ENCODE measurements at places on chromosomes 13 and 19.

- no peak for DNase-seq
These were observed 21.0 kb upstream of the HOMER3 start for GRCh38 chr19:18961767-18962620.

- no peak for DNase-seq
These were observed 310.4 kb downstream of the SPRY2 start for GRCh38 chr13:80030491-80030890.

DNA sequence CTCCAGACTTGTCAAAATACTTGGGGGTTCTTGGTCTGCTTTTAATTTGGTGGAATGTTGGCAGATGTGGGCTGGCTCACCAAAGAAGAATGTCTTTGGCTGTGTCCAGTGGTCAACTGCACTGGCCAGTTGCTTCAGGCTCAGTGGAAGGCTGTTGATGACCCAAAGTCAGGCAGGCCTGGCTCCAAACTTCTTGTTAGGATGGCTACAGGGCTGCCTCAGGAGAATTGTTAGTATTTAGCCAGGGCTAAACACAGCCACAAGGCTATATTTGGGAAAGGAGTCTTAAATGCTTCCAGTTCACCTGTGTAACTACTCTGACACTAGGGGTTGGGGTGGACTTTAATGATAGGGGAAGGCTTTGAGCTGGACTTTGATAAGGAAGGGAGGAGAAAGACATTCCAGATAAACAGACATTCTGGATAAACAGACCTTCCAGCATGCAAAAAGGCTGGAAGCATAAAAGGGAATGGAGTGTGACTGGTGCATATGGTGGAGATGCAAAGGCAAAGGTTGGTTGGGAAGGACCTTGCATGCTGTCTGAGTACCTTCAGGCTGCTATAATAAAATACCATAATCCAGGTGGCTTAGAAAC lies 116.8 kb downstream of the FOXO1 start:
- no peak for DNase-seq

GRCh38 chr19:48990400-48990799 lies 2.7 kb downstream of the GYS1 start:
- no peak for DNase-seq

GRCh38 chr13:97780486-97780885 lies 173.0 kb upstream of the IPO5 start:
- DNase-seq, result no peak

- no peak for DNase-seq
These were observed 11.6 kb upstream of the DCLK1 start for GRCh38 chr13:36142735-36143134.

GRCh38 chr19:49231804-49232203 lies 74.2 kb downstream of the TRPM4 start:
- DNase-seq, result peak; percentile 13

DNA sequence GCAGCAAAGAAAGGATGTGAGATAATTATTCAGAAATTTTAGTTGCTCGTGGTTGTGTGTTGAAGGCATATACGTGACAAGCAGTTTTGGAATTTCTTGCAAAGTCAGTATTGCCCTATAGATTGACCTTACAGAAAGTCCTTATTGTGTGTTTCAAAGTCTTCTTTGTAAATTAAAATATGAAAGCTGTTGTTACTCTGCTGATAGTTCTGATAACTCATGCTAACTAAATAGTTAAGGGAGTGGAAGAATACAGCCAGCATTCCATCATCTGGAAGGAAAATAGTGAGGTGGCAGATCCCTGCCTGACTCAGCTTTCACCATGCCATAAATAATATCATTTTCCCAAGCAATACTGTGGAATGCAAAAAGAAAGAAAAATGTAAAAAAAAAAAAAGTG lies 27.2 kb downstream of the WASF3 start:
- DNase-seq, result no peak

GRCh38 chr13:77291774-77292173 lies 35.1 kb downstream of the MYCBP2 start:
- DNase-seq, result no peak

GRCh38 chr19:6087074-6087571 lies 23.2 kb downstream of the RFX2 start:
- no peak for DNase-seq

DNA sequence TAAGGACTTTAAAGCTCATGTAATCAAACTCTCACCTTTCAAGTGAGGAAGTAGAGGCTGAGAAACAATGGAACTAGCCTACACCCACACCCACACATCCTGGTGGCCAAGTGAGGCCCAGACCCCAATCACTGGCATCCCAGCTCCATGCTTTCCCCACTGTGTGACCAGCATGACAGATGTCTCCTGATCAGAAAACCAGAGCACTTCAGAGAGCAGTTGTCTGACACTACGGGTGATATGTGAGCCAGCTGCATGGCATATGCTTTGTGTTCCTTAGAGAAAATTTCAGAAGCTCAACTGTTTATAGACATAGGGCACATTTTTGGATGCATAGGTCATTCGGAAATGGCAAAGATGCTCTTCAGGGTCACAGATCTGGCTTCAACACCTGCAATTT lies 315.2 kb downstream of the NDFIP2 start:
- DNase-seq, result no peak

DNA sequence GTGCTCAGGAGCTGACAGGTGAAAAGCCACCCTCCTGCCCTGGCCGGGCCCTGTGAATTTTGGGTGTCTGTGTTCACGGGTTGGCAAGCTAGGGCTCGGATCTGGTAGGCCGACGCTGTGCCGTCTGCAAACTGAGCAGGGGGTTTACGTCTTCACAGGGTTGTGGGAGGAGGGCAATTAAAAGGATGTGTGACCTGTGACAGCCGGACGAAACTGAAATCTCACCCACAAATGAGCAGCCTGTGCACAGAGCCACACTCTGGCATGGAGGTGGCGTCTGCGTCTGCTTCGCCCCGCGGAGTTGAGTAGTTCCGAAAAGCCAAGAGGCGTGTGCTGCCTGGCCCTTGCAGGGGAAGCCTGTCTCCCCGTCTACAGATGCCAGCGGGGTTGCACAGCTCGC lies 117.3 kb downstream of the KDM4B start:
- DNase-seq, result no peak

DNA sequence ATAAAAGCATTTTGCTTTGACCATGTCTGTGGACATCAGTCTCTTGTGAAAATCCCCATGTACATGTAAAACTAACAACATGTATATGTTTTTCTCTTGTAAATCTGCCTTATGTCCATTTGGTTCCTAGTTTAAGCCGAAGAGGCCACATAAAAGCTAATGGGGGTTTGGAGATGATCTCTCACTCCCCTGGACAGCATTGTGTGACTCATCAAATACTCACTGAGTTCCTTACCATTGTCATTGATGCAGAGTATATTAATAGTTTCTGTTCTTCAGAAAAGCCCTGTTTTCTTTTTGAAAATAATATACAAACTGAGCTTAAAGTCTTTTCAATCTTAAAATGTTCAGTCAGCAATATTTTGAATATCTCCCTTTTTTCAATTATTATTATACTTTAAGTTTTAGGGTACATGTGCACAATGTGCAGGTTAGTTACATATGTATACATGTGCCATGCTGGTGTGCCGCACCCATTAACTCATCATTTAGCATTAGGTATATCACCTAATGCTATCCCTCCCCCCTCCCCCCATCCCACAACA lies 536.7 kb upstream of the HTR2A start:
- no peak for DNase-seq

GRCh38 chr19:56596676-56597075 lies 1.6 kb downstream of the ZNF71 start:
- no peak for DNase-seq

GRCh38 chr13:98520674-98521449 lies 56.0 kb downstream of the STK24 start:
- no peak for DNase-seq

DNA sequence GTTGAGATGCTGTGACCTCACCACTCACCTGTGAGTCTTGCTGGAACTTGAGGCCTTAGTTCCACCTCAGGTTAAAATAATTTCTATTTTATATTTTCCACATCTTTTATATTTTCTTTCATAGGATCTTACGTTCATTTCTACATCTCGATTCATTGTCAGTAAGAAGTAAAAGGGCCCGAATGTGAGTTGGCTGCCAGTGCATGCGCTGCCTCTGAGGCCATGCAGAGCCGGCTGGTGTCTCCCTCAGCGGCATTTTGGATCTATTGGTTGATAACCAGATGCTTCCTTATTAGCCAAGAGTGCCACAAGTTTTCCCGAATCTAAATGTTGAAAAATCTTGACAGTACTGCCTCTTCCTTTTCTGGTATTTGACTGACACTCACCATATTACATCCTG lies 347.3 kb downstream of the TEX29 start:
- no peak for DNase-seq
